SJCRH30 (cell line): ENCODE measurements at places on chromosomes 5 and 9.

- DNase-seq = no peak
Measured at GRCh38 chr5:41721516-41721915, 148.7 kb downstream of the OXCT1 start.

- no peak for DNase-seq
Measured at GRCh38 chr5:100775533-100775855, 127.6 kb downstream of the ST8SIA4 start.

DNA sequence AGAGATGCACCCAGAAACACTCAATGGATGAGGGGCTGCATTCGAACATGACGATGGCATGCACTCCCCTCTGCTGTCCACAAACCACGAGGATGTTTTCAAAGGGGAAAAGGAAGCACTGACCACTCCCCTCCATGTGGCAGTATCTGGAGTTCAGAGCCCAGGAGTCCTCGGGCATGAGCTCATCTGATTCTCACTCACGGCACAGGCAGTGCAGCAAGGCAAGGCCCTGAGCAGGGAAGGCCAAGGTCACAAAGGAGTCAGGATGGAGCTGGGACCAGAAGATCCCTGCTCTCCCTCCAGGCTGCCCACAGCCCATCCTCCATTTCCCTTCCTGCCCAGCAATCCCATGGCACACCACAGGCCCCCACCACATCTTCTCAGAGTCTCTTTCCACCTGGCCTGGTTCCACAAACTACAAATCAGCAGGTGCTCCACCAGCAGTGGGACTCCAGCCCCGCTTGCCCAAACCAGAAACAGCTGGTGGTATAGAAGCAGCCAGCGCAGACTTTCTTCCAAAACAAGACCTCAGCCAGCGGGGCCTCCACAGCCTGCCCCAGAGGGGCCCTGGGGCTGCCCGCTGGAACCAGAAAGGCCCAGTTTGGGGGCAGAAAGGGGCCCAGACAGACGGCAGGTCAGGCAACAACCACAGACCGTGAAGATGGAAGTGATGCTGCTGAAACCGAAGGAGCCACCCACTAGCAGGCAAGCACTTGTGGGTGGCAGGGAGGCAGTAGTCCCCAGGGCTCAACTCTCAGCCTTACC is 12.2 kb downstream of the TNIP1 start:
- peak; percentile 63 for DNase-seq

DNA sequence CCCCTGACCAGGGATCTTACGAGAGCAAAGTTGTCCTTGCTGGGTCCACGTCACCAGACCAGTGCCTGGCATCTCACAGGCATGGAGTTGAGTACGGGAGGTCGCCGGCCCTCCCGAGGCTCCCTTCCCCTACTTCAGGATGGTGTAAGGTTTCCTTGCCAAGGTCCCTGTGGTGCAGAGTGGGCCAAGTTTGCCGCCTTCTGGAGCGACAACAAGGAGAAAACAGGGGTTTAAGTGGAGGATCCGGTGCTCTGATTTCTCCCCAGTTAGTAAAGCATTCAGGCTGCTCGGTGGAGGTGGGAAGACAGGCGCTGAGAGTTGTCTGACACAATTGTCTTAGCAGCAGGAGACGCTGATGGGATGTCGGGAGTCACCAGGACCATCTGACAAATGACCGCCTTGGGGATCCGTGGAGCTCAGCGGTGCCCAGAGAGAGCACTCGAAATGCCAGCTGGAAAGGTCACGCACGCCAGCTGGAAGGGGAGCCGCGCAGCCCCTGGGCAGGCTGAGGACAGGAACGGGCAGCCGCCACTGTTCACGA is 37.3 kb downstream of the ADAMTS2 start:
- no peak for DNase-seq

- no peak for DNase-seq
Measured at GRCh38 chr5:10862085-10862484, 101.1 kb upstream of the DAP start.

GRCh38 chr9:34046784-34047379 is 1.8 kb downstream of the UBAP2 start:
- no peak for DNase-seq

- no peak for DNase-seq
Measured at GRCh38 chr9:113393281-113393680, 7.8 kb downstream of the ALAD start.

DNA sequence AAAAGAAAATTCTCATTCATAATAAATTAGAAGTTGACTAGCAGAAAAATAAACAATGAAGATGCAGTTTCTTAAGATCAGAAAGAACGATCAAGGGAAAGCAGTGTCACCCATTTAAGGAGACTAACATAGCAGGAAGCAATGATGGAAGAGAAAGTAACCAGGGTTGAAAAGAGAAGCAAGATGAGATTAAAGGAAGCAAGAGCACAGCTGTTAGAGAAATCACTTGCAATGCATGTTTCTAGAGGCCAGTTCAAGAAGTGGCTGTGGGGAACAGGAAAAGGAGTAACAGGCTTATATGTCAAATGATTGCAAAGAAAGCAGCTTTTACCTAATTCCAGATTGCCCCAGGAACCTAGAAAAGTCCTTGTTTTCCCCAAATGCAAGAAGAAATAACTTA is 46.8 kb upstream of the SLC1A1 start:
- DNase-seq = no peak

DNA sequence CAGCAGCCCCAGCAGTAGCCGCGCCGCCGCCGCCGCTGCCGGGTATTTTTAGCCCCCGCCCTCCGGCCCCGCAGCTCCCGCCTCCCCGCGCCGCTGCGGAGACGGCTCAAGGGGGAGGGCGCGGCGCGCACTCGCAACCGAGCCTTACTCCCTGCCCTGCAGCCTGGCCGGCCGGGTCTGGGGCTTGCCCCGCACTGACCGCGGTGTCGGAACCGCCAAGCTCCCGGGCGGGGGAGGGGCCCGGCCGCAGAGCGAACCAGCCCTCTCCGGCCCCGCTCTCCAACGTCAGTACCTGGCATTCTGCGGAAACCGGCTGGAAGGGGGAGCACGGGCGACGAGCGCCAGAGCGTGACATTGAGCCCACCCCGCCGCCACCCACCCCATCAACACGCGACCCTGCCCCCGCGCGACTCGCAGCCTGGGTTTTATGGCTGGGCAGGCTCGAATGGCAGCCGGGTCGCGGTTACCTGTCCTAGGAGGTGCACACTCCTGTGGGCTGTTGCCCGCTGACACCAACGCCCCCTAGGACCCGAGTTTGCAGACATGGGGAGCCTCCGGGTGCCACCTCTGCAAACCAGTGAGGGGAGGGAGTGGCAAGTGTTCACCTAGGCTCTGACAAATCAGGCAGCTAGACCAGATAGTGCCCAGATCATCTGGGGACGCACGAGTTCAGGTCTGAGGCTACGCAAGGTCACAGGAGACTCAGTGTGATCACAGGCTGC is at the start of gene ACSL6:
Gene ACSL6, minus strand, starts transcription at position 37 of the 722 bp plus-strand sequence. CDS start 105 bp downstream, outside the sequence.
- no peak for DNase-seq

DNA sequence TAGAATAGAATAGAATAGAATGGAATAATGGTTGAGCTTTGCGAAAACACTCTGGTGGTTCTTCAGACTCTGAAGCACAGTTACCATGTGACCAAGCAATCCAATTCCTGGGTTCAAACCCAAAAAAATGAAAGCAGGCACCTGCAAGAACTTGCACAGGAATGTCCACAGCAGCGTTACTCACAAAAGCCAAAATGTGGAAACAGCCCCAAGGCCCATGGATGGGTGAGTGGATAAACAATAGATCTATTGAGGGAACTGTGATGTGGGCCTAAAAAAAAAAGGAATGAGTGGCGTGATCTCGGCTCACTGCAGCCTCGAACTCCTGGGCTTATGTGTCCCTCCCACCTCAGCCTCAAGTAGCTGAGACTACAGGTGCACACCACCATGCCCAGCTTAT is 21.4 kb upstream of the TMEM250 start:
- DNase-seq = no peak

GRCh38 chr9:21324047-21324446 is 11.2 kb downstream of the KLHL9 start:
- no peak for DNase-seq

DNA sequence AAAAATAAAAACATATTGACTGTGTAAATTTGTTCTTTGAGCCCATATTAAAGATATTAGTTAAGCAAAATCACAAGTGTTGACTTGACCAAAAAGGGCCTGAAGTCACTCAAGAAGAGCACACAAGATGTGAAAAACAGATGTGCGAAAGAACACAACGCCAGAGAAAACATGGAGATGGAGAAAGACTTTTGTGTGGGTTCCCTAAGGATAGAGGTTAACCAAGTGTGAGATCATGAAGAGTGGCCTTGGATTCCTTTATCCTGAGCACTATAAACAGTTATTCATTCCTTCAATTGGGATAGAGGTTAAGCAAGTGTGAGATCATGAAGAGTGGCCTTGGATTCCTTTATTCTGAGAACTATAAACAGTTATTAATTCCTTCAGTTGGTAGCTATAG is 361.8 kb downstream of the CDH18 start:
- DNase-seq = no peak

- no peak for DNase-seq
Measured at GRCh38 chr5:137937994-137938750, 48.9 kb downstream of the PKD2L2 start.

DNA sequence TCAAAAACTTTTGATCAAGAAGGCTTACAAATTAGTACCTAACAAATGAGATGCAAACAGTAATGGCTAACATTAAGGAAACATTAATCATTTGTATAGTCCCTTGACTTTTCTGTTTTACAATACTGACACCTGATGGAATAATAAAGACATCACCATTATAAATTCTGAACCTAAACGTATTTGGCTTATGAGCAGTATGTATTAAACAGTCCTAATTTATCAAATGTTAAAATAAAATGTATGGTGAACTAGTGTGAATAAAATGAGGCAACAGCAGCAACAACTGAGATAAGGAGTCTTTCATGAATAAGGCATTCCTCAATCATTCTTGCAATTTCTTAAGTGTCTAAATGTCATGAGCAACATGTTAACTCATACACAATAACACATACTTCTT is 6.0 kb downstream of the PUM3 start:
- DNase-seq = no peak

DNA sequence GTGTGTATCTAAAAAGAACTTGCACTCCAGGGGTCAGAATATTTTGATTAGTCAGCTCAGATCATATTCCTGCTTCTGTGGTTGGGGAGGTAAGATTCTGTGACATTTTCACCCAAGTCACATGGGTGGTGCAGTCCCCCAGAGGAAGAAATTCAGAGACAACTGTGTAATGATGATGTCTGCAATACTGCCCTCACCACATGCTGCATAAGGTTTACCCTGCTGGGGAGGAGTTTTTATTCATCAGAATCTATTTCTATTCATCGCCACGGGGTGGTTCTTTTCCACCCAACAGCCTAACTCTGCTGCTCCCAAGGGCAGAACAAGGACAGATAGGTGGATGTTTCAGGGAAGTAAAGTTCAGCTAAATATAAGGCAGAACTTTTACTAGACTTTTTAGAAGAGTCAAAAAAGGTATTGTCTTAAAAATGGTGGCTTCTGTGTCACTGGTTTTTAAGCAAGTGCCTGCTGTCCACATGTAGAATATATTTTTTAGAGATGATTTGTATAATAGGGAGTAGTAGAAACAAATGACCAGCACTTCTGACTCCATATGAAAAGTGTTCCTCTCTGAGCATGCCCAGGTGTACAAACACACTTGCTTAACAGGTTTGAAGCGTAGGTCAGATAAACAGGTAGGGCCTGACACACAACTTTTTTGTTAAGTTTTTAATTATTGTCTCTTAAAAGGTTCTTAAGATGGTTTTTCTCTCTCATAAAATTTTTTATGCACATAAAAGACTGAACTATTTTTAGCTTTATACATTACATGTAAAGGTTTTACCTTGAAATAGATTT is 352.7 kb downstream of the LRRC70 start:
- DNase-seq = peak; percentile 64

- no peak for DNase-seq
Measured at GRCh38 chr5:157785801-157786200, 42.3 kb downstream of the LSM11 start.

GRCh38 chr5:160274483-160274931 is 37.9 kb downstream of the CCNJL start:
- no peak for DNase-seq

- DNase-seq = no peak
Measured at GRCh38 chr9:34588671-34589635, 571 bp downstream of the CNTFR start.
